ENCODE measurements at places on chromosomes 7 and 10.
A peak's percentile ranks its signal among the peaks of the same experiment; 100 is the strongest.

DNA sequence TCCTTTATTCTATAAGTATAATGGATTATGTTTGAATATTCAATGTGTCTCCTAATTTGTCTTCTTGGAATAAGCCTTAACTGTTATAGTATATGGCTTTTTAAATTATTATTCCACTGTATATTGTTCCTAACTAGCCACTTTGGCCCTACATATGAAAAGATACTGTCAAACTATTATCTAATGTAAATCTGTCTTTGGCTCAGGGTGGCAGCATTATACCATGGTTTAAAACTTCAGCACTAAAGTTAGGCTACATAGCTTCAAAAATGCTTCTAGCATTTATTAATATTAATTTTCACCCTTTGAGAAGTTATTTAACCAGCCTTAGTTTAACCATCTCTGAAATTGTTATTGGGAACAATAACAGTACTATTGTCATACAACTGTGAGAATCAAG, 543.1 kb upstream of the MBL2 start:
- no peak for DNase-seq

DNA sequence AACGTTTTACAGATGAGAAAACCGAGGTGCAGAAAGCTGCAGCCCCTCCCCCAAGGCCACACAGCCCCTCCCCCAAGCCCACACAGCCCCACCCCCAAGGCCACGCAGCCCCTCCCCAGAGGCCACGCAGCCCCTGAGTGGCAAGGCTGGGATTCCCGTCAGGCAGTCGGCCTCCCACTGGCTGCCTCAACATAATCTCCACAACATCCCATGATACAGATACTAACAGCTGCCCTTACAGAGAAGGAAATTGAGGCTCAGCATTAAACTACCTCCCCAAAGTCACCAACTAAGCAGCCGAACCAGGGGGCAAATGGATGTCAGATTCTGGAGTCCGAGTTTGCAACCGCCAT, 15.9 kb downstream of the SH3PXD2A start:
- no peak for DNase-seq

DNA sequence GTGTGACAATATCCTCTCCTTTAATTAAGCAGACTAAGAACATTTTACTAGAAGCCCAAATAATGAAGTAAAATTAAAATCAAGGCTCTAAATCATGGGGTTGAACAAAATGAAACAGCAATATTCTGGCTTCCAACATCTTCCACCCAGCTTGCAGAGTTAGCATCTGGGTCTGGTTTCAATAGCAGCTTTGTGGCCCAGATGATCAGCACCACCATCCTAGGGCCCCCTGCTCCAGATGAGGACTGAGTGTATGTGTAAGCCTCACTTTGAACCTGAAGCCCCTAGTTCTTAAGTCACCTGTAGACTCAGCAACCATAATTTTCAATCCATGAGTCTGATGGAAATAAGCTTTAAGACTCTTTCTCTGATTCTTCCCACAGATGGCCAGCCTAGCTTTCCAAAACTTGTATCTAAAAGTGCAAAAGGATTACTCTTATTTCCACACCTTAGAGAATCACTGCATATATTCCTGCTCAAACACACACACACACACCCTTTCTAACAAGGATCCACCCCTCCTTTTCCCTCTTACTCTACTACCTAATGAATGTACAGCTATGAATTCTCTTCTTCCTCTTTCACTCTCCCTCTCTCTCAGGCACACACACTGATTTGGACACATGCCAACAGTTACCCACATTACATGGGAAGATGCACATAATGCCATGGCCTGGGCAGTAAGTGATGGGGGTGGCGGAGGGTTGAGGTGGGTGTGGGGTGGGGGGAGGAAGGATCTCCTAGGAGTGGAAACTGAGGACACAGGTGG, 3.5 kb downstream of the DENND11 start:
- DNase-seq: peak; percentile 57

- DNase-seq: no peak
Observed at GRCh38 chr7:44654255-44654796, 47.9 kb downstream of the OGDH start.

DNA sequence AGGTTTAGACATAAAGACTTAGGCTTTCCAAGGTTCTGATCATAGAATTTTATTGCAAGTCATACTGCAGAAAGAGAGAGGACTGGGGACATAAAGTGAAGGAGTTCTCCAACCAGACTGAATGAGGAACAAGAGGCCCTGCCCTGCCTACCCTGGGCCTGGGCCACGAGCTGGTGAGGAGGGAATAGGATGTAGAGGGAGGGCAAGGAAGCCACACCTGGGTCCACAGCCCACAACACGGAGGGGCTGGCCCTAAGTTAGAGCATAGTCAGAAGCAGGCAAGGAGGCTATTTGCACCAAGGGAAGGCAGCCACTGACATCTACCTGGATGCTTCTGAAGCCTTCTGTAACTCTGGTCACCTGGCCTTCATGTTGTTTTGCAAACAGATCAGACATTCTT, 82.2 kb upstream of the CXCL12 start:
- DNase-seq: no peak

DNA sequence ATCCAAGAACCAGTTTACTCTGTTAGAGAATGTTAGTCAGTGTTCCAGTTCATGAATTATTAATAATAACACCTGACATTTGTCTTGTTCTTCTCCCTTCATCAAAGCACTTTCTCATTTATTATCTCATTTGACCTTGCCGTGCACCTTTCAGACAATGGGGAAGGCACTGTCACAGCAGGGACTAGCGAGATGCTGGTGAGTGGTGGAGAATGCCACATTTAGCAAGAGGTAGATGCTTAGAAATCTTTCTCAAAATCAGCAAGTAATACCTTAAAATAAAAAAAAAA, 34.2 kb upstream of the XRCC2 start:
- DNase-seq: no peak

GRCh38 chr10:99524050-99524666, 8.6 kb upstream of the NKX2-3 start:
- DNase-seq: no peak

DNA sequence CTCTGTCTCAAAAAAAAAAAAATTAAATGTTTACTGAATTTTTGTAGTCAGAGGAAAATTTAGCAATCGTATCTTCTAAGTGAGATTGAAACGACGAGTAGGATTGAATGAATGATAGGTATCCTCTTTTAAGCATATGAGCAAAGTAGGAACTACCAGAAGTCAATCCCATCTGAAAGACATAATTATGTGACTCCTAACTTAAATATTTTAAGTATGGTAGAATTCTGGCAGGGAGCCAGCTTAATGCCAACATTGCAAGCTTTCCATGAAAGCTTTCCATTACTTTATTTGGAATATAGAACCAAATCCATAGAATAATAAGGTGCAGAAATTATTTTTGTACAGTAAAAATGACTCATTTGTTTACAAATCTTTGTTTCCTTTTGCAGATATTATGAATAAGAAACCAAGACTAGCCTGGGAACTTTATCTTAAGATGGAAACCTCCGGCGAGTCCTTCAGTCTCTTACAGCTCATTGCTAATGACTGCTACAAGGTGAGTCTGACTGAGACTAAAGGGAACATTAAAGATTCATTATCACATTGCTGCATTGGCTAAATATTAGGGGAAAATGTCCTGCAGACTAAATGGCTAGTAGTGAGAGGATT, 50.2 kb upstream of the UBN2 start:
- no peak for DNase-seq

GRCh38 chr10:33703501-33704213, 369.2 kb upstream of the NRP1 start:
- DNase-seq: no peak

GRCh38 chr10:26890956-26891355, 30.2 kb upstream of the ABI1 start:
- peak; percentile 38 for DNase-seq

DNA sequence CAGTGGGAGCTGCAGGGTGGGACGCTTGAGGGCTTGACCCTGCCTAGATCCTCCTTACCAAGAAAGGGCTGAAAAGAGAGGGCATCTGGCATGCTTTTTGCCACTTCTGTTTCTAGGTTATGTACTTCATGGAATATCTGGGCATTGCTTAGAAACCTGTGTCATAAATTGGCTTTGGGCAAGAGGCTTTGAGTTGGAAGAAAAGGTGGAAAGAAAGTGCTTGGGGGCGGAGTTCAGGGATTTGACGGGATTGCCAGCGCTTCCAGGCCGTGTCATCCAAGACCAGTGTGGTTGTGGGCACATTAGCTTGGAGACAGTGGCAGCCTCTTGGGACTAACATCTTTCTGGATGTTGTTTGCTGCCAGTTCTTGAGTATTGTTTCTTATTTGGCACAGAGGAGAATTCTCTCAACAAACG, 825 bp downstream of the ZNF862 start:
- DNase-seq: no peak

- DNase-seq: no peak
Observed at GRCh38 chr10:12271210-12271540, 75.2 kb downstream of the CDC123 start.

GRCh38 chr7:43456200-43456599, 126.7 kb upstream of the STK17A start:
- no peak for DNase-seq

DNA sequence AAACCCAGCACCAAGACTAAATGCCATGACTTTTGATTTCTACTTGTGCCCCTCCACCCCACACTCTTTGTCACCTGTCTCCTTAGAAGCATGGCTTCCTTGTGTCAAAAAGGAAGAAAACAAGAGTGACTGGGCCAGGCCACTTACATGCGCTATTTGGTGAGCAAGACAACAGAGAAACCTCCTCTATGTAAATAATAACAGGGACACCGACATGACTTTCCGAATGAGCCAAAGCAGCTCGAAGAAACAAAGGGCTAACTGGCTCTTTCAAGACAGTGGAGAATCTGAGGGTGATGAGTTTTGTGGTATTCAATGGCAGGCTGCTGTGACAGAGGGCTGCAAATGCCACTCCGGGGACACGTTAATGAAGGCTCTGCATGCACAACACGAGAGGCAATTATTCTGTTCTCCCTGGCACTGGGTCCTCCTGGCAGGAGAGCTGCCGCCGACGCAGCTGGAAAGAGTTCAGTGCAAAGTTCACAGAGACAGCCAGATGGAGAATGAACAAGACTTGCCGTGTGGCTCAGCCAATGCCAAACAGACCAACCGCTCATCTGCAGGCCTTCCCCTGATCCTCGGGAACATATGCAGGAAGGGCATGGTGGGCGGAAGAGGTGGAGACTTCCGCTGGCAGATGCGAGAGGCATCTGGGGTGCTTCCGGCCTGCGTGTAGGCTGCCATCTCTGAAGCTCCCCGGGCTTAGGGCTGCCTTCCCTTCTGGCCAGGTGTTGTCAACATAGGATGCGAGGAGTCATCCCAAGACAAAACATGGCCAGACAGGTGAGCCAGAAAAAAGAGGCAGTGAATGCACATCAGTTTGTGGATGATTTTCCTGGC, 59.1 kb upstream of the SMNDC1 start:
- DNase-seq: no peak

DNA sequence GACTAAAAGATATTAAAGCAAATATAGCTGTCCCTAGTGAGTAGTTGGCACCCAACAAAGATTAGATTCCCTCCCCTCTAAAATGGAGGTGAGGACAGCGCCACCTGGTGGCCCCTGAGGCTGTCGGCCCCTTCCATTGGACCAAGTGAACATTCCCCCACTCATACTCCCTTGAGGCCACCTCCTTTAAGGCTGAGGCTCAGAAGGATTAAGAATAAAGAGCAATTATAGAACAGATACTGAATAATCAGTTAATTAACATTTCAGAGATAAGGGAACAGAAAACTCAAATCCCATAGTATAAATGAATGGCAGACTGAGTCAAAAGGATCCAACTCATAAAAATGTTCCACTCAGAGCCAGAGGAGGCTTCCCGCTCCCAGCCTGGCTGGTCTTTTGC, 130.4 kb upstream of the GHITM start:
- peak; percentile 54 for DNase-seq

DNA sequence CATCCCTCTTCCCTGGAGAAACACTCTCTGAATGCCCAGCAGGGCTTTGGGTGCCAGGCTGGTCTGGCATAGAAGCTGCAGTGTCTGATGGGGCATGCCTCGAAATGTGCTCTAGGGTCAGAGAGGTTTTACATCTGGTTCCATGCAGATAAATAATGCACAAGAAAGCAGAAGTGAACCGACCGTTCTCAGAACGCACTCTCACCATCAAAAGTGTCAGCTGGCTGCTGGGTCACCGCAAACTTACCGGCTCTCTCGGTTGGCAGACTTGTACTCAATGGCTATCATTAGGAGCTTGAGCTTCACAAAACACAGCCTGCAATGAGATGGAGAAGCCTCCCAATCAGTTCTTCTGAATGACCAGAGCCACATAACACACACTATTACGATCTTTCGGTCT, 610.0 kb downstream of the KCNMA1 start:
- no peak for DNase-seq

- no peak for DNase-seq
Observed at GRCh38 chr10:124942317-124943169, 620 bp downstream of the ZRANB1 start.

DNA sequence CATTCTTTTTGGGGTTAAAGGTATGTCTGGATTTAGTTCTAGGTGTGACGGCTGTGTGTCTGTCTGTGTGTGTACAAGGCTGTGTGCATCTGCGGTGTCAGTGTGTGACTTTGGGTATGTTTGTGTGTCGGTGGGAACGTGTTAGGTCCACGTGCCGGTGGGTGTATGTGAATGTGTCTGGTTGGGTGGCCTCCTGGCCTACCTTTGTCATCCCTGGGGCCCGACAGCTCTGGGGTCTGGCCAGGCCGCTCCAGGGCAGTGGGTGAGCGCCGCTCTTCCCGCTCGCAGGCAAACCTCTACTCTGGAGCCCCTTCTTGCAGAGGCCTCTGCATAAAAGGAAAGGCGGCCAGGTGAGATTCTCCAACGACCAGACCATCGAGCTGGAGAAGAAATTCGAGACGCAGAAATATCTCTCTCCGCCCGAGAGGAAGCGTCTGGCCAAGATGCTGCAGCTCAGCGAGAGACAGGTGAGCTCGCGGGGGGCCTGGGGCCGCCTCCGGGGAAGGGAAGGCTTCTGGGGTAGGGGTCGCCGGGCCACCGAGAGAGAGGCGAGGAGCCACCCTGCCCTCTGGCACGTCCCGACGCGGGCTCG, 2.4 kb downstream of the HHEX start:
- no peak for DNase-seq

DNA sequence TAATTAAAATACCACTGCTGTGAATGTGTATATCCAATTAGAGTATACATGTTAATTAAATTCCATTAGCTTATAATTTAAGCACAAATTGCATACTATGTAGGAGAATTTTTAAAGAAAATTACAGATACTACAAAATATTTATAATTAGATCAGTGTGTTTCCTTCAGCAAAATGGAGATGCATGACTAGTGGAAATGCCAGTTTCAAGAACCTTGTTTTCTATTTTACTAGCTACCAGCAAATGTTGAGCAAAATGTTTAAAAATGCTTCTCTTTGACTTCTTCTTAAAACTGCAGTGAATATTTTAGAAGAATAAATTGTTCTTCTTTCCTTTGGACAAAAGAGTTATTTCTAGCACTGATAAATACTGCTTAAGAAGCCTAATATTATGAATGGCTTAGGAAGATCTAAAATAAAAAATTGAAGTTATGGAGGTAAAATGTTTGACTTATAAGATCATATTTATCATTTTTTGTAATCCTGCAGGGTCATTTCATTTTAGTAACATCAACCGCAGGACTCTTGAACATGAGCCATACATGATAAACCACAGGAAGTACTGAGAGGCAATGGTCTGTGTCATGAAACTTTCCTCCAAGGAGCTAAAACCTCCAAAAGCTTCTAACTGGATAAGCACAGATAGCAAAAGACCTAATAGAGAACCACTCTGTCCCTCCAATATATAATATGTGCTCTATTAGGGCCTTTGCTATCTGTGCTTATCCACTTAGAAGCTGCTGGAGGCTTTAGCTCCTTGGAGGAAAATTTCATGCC, 1066.0 kb upstream of the CELF2 start:
- no peak for DNase-seq

Measured in HL-60 (cell line).